ENCODE measurements at places on chromosomes 6 and 20.

DNA sequence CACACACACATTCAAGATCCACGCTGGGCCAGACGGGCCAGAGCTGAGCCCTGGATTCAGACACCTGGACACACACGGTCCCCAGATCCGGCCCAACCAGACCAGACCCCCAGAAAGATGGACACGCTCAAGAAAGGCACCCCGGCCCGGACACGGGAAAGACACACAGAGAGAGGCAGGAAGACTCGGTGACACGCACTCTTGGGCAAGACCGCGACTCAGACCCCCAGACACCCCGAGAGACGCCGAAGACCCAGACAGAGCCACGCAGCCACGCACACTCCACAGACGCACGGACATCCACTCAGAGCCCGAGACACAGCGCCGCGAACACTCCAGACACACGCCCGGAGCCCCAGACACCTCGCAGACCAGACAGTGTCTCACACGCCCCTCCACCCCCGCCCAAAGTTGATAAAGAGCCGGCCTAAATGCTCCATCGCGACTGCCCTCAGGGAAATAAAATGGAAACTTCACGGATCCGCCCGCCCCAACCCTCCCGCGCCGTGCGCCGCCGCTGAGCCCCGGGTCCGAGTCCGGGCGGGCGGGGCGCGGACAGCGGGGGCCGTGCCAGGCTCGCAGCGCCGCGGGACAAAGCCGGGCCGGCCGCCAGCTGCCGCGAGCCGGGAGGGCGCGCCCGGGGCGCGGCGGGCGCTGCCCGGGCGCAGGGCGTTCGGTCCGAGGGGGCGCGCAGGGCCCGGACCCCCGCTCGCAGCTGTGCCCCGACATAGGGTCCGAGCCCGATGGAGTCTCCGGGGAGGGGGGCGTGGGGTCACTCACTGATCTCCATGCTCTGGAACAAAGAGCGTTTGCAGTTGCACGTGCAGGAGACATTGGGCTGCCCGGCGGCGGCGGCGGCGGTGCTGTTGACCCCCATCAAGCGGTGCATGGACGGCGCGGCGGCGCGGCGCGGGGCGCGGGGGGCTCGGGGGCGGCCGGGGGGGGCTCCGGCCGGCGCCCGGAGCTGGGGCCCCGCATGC, 831 bp downstream of the PMEPA1 start:
- DNase-seq, result no peak

GRCh38 chr6:106628658-106629102, 618 bp downstream of the RTN4IP1 start:
- DNase-seq, result no peak

DNA sequence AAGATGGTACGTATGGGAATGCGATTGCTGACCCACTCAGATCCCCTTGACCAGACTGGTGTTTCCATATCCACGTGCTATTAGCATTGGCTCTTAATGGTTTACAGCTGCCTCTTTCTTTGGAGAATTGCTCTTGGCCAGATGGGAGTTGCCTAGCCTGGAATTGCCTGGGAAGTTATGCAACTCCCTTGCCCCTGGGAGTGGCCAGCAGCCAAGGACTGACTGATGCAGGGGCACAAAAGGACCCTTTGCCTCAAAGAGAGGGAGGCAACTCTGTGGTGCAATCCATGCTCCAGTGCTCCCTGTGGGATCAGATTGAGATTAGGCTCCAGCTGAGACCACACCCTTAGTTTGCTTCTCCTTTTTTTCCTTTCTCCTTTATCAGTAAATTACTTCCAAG, 203.5 kb upstream of the JAG1 start:
- DNase-seq, result no peak

DNA sequence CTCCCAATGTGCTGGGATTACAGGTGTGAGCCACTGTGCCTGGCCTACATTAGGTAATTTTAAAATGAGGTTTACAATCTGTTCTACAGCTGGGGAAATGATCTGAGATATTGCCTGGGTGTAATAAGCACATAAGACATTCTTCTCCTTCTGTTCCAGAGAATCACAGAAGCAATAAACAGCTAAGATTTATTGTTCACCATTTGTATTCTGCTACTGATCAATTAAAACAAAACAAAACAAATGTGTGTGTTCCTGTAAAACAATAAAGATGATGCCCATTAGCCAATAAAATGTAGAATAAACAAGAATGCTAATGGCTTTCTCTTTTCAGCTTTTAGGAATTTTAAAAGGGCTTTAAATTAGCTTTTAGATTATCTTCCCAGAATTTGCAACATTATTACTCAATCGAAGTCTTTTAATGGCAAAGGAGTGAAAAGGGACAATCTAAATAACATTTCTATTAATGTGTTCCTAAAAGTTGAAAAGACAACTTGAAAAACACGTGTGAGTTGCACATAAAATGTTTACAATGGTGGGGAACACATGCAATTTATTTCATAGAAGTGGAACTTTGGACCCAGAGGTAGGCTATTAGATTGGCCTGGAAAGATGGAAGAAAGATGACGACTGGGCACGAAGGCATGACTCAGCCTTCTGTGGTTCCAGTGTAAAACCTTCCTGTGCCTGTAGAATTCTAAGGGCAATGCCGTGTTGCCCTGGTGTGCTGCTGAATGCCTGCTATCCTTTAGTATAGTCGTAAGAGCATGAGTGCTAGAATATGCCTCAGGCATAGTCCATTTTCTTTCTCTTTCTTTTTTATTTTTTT, 29.0 kb upstream of the DEK start:
- no peak for DNase-seq

DNA sequence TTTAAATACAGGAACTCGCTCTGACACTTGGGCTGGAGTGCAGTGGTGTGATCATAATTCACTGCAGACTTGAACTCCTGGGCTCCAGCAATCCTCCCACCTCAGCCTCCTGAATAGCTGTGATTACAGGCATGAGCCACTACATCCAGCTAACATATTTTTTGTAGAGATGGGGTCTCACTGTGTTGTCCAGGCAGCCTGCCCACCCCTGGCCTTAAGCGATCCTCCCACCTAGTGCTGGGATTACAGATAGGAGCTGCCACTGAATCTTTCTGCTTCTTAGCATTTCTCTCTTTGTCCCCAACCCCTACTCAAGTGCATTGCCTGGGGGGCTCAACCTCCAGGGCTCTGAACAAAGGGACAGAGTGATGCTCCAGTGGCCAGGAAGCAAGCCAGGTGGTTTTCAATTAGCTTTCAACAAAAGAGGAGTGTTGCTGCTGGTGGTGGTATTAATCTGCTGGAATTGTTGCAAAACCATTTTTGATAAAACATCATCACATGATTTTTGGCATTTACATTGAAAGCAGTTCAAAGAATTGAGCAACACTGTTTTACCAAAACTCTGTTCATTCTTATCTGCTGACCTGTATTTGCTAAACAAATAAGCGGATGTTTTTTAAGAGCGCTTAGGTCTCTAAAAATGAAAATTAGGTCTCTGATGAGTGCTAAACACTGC, 40.4 kb upstream of the BPIFA2 start:
- no peak for DNase-seq

DNA sequence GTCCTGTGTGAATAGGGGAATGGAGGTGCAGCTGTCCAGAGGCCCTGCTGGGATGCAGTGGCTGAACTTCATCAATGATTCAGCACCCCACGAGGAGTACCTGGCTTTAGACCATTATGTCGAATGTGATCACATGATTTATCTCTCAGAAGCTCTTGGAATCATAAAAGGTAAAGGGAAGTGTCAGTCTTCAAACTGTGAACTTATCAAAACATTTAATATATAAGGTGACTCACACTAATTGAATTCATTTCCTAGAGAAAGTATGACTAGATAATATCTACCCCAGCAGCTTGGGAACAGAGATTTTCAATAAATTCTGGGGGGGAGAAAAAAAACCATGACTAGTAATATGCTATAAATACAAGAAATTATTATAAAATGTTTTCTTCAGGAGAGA, 29.5 kb downstream of the ALDH8A1 start:
- DNase-seq, result no peak

DNA sequence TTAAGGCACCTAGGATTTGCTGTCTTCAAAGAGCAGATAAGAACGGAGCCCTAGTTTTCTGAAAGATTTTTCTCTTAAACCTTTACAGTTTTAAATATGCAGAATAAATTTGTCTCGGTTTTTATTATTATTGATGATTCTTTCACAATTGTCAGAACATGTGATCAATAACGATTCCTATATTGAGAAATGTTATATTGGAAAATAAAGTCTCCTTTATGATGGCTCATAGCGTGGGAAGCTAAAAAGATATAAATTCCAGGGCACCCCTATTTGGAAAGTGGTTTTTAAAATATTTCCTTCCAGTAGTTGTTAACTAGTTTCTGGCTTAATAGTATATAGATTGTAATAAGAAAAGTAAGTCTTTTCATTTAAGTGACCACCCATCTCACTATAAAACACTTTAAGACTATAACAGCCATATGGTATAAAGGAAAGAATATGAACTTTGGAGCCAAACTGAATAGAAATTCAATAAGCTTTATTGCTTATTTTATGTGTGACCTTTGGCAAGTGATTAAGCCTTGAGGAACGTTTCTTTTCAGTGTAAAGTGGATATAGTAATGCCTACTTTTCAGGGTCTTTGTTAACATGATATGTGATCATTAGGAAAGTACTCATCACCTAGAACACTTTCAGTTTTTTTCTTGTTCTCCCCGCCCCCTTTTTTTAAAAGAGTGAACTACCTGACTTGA, 369.6 kb downstream of the LAMA2 start:
- no peak for DNase-seq

DNA sequence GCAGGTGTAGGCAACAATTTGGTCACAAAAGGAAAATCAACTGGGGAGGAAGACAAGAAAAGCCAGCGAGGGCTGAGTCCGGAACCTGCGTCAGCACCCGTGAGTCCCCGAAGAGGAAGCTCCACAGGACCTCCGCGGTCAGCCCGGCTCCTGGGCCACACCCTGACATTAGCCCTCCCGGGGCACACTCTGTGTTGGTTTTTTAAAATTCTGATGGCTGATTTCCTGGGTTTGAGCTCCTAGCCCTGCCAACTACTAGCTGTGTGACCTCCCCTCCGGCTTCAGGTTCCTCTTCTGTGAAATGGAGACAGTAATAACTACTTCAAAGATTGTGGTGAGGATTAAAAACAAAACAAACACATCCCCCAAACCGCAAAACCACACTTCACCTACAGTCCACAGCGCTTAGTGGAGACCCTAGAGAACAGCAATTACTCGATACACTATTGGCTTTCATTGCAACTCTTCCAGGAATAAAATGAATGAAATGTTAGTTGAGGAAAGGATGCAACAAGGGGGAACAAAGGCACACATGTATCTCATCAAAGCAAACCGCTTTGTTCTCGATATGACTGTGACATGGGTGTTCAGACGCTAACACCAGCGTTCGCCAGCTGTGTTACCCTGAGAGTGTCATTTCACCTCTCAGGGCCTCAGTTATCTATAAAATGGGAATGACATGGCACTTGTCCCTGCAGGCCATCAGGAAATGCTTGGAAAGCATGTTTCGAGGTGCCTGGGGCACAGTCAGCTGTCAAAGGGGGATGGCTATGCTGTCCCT, 985 bp downstream of the ZBP1 start:
- no peak for DNase-seq

DNA sequence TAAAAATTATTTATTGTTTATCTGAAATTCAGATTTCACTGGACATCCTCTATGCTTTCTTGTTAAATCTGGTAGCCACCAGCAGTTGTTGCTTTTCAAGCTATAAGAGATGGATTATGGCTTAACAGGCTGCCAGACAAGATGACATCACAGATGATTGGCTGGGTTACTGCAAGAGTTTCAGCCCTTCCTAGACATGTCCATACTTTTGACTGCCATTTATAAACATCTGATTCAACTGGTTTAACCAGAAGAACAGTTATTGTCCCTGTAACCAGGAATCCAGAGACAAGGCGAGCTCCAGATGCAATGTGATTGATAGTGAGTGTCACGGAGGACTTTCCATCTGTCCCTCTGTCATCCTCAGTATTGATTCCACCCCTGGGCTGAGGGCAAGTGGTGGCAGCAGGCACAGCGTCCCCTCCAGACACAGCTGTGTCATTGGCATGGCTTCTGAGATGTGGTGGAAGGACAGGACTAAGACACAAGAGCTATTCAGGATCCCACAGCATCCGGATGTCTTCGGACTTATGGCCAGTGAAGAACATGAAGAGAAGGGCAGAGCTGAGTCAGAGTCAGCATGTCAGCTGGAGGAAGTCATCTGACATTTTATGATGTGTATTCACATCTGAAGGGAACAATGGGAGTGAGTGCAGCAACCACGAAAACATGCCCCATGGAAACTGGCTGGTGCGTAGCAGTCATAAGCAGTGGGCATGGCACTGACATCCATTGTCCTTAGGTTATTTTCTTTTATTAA, 284.5 kb upstream of the CDYL start:
- no peak for DNase-seq

DNA sequence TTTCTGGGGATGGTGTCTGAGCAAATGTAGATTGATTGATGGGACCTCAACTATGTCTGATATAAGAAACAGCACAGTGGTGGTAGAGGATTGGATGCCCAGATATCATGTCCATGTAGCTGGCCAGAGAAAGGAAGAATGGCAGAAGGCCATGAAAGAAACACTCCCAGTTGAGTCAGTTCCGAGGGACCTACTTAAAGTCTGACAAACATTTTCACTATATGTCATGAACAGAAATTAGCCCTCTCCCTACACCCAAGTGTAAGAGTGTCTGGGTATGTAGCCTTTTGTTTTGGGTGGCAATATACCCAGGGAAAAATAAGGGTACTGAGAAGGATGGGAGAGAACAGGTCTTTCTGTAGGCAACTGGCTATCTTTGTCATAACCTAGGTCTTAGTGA, 434.2 kb downstream of the BCKDHB start:
- DNase-seq, result no peak

DNA sequence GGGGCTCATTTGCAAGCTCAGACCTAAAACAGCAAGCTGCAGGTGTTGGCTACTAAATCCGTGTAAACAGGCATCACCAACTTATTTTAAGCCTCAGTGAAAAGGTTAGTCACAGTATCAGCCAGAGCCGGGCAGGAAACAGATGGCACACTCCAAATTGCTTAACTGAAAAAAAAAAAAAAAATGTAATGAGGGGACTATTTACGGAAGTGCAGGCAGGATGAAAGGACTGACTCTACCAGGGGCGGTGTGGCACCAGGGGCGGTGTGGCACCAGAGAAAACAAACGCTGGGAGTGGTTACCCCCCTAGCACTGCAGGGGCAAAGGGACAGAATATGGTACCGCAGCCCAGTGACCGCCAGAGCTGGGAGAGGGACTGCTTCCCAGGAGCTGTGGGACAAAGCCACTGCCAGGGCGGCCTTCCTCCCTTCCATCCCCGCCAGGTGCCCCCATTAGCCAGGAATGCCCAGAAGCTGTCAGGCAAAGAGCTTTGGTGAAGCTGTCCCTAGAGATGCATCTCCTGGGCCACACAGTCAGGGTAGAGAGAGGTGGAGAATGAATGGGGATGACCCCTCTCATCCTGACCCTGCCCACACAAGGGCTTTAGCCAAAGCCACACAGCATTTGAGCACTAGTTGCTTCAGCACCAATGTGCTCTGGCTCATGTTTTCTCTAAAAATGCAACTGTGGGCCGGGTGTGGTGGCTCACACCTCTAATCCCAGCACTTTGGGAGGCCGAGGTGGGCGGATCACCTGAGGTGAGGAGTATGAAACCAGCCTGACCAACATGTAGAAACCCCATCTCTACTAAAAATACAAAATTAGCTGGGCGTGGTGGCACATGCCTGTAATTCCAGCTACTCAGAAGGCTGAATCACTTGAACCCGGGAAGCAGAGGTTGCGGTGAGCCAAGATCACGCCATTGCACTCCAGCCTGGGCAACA, 39.6 kb upstream of the GFOD1 start:
- peak; percentile 93 for DNase-seq

- DNase-seq, result no peak
Observed at GRCh38 chr20:64056639-64056888, 6.4 kb upstream of the TCEA2 start.

Data from cerebellar nuclear complex (tissue), 1 donor.